ENCODE measurements at places on chromosomes 2 and 18.

GRCh38 chr2:29520001-29520400 is 401.4 kb downstream of the ALK start:
- H3K36me3 ChIP-seq = no peaks in the 10 kb centered on the region
- no peak overlapping the region for H3K4me3 ChIP-seq
- H3K27me3 ChIP-seq = no peaks in the 10 kb centered on the region
- no peak overlapping the region for H3K27ac ChIP-seq

DNA sequence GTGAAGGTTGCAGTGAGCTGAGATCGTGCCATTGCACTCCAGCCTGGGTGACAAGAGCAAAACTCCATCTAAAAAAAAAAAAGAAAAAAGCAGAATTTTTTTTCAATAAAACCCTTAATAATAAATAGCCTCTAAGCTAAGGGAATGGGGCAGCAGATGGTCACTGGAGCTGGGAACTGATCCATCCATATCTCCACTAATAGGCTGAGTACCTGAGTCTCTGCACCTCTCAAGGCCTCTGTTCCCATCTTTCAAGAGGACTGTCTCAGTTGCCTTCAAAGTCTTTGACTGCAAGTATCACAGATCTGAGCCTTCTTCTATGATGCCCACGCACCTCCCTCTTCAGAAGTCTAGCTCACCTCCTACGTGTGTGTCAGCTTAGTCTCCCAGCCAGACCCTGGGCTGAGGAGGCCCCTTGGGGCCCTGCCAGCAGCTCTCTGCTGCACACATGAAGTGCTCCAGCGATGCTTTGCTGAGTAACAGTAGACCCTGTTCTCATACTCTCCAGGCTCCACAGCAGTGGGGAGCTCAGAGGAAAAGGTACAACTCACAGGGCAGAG is 32.9 kb downstream of the ST8SIA5 start:
- H3K36me3 ChIP-seq = no peaks in the 10 kb centered on the region
- DNase-seq = no peak
- no peak overlapping the region for H3K27ac ChIP-seq
- H3K4me3 ChIP-seq = no peak overlapping the region
- no peaks in the 10 kb centered on the region for H3K27me3 ChIP-seq

DNA sequence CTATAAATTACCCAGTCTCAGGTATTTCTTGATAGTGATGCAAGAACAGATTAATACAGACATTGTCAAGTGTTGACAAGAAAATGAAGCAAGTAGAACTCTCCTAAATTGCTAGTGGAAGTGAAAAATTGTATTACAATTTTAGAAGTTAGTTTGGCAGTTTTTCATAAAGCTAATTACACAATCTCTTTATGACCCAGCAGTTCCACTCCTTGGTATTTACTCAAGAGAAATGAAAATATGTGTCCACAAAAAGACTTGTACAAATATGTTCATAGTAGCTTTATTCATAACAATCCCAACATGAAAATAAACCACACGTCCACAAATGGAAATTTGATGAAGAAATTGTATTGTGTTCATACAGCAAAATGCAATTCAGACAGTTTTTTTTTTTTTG is 49.4 kb downstream of the PDE1A start:
- no peaks in the 10 kb centered on the region for H3K27me3 ChIP-seq
- no peaks in the 10 kb centered on the region for H3K4me1 ChIP-seq
- H3K4me3 ChIP-seq = no peak overlapping the region

- no peaks in the 10 kb centered on the region for H3K27me3 ChIP-seq
- H3K36me3 ChIP-seq = peaks cover 11% of the 10 kb centered on the region
- H3K4me1 ChIP-seq = peaks cover 9% of the 10 kb centered on the region
Observed at GRCh38 chr18:34809451-34810072, 99.5 kb downstream of the DTNA start.
